ENCODE measurements at places on chromosomes 3 and 15. TPM values are rescaled to one million over a fixed set of nuclear protein-coding genes. Genes with fewer than 3 reads are reported as not detected.

FETUB gene
- not detected for total RNA-seq

SHQ1 gene
- total RNA-seq = 36.7 TPM

DNA sequence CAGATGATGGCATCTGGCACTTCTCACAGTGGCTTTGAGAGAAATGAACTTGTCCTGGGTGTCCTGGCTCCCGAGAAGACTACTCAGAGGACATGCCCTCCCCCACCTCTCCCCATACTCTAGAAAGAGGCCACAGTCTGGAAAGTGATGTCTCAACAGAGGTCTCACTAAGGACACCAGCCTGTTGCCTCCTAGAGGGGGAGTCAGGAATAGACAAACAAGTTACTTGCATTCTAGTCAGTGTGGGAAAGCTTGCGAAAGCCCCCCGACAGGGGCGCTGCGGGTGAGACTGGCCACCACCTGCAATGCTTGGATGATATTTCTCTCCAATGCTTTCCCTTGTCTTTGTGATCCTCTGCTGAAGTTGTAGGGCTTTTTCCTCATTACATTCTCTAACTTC, 17.2 kb downstream of the B4GALT4 start:
- no peak for DNase-seq

GRCh38 chr15:66592505-66593218, 26.9 kb upstream of the LCTL start:
- no peak for DNase-seq

DNA sequence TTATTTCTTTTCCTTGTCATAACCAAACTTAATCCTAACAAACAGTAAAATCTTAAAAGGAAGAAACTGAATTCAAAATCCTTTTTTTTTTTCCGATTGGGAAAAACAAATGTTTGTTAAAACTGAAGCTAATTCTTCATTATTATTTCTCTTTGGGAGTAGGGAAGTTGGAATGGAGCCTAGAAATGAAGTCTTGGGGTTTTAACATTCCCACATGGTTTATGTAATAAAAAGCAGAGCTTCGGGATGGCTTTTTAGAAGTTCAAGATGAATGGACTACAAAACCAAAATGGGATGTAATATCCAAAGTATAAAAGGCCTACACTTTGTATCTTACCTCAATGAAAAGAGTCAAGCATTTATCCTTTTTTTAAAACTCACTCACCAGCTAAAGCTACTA, 189.0 kb upstream of the TMC3 start:
- no peak for DNase-seq

LTF gene
- total RNA-seq = 1.0 TPM

GP5 gene
- total RNA-seq = 0.80 TPM

GRCh38 chr3:50241713-50242380, 5.8 kb downstream of the GNAI2 start:
- no peak for DNase-seq

GRCh38 chr15:31214864-31215489, 111.7 kb upstream of the KLF13 start:
- DNase-seq = no peak

GRCh38 chr3:56556908-56557830, at the start of gene CCDC66:
CCDC66 (plus strand) TSS chr3:56557175; CDS start chr3:56557243, 68 bp downstream.
- peak; percentile 89 for DNase-seq

DUOXA1 gene
- total RNA-seq = 0.40 TPM

DNA sequence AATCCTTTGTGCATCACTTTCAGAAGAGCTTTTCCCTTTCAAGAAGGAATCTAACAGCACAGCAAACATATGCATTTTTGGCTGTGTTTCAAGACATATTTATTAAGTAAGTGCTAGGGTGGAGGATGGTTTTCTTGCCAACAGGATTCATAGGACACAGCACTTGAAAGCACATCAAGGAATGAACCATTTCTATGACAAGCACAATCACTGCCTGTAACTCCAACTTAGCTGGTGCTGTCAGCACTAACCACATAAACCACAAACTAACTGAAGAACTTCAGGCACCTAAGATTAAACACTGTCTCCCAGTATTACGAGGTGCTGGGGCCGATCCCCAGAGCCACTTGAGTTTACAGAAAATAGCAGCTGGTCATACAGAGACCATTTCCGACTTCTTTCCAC, 35.4 kb upstream of the SPRED1 start:
- no peak for DNase-seq

DNA sequence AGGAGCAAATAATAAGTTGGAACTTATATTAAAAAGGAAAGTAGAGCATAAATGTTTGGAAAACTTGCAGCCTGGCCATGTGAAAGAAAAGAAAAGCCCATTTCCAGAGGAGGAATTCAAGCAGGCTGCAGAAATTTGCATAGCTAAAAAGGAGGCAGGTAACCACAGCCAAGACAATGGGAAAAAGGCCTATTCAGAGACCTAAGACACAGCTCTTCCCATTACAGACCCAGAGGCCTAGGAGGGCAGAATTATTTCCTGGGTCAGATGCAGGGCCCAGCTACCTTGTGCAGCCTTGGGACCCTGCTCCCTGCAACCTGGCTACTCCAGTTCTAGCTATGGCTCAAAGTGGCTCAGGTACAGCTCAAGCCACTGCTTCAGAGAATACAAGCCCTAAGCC, 234.6 kb upstream of the BCHE start:
- DNase-seq = no peak

WDR72 gene
- not detected for total RNA-seq

DNA sequence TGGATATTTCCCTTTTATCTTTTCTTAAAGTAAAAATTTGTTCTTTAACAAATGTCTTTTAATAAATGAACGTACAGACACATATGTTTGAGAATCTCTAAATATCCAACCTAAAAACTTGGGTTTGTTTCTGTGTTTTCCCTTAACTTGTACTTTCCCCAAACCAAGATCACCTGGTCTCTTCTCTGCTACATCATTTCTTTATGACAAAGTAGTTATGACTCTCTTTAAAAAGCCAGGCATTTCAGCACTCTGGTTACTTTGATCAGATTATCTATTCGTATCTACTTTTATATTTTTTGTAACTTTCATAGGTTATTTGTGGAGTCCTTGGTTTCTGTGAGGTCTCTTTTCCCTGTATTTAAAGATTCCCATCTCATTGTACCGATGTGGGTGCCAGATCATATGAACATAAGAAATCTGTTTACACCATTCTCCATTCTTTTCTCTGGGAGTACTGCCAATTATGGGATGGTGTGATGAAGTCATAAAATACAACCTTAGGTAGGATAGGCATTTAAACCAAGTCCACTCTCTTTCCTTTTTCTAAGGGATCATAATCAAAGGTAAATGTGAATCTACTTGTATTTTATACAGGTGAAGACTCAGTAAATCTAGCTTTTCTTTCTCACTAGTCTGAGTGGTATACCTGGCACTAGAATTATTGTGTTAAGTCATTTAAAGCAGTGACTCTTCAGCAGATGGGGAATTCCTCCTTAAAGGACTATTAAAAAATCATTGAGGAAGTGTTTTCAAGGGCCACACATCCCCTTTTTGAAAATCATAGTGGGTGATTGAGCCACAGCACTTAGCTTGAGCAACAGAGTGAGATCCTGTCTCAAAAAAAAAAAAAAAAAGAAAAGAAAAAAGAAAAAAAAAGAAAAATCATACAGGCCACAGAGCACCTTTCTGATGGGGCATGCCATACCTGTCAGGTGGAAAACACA, 12.4 kb upstream of the NFKBIZ start:
- DNase-seq = no peak

DNA sequence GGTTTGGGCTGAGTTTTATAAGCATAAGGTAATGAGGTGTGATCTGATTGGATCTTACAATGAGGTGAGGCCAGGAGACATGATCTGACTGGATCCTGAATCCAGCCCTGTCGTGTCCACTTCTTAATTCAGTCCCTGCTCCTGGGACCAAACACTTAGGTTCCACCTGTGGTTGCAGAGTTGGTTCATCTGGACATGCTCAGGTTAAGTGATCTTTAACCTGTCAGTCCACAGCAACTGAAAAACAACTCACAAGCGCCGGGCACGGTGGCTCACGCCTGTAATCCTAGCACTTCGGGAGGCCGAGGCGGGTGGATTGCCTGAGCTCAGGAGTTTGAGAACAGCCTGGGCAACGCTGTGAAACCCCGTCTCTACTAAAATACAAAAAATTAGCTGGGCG, 679.3 kb upstream of the ALCAM start:
- DNase-seq = no peak

DNA sequence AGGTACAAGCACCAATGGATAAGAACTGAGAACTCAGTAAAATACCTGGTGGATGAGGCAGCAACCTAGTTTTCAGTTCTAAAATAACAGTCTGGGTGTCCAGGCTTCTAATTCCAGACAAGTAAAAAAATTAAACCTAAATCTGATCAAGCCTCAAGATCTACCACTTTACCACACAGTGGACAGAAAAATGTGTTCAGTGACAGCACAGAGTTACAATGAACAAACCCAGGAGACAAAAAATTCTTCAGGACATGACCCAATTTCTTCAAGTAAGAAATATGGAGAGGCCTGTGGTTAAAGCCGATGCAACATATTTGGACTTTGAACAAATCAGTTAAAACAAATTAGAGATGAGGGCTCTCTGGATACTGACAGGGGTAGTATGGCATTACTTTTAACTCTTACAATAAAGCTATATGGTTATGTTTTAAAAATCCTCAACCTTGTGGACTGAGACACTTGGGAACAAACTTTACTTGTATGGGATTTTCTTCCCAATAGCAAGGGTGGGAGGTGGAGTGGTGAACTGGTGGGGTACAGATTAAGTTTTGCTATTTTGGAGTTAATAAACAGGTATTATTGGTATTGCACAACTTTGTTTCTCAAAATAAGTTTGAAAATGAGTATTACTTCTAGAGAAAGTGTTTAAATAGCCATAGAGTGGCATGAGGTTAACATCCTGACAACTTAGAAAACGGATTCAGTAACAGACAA, 14.2 kb downstream of the CCNL1 start:
- DNase-seq = no peak

RLBP1 gene
- total RNA-seq = not detected
